ENCODE measurements at places on chromosomes 4 and X.

GRCh38 chr4:55617587-55618197 is 18.4 kb downstream of the NMU start:
- no peak for DNase-seq

- no peak for DNase-seq
Observed at GRCh38 chr4:184423003-184423686, 51.2 kb downstream of the IRF2 start.

GRCh38 chr4:137206781-137207180 is 325.5 kb downstream of the PCDH18 start:
- DNase-seq = no peak

DNA sequence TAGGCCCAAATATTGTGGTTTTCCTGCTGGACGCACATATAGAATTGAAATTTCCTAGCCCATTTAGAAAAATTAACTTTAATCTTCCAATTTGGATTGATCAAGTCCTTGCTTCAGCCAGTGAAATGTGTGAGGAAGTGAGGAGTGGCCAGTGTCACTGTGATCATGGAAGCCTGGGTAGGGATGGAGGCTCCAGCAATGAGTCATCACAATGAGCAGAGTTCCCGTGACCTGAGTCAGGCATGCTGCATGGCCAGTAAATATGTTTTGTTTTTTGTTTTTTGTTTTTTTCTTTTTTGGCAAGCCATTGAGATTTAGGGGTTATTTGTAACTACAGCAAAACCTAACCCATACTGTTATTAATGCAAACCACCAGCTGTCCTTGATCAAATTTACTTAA is 52.1 kb downstream of the IDS start:
- no peak for DNase-seq

DNA sequence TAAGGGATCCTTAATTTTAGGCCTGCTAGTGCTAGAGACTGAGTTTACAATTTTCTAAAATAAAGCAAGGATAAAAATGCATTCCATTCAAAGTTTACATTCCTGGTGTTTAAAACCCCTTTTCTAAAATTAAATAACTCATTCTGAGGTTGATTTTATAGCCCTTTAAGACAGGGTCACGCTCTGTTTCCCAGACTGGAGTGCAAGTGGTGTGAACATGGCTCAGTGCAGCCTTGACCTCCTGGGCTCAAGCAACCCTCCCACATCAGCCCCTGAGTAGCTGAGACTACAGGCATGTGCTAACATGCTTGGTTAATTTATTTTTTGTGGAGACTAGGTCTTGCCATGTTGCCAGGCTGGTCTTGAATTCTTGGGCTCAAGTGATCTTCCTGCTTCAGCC is 6.8 kb upstream of the CDKL2 start:
- no peak for DNase-seq

- DNase-seq = no peak
Observed at GRCh38 chr4:108681321-108681809, 31.0 kb downstream of the OSTC start.

- peak; percentile 58 for DNase-seq
Observed at GRCh38 chrX:129823115-129823514, 20.6 kb downstream of the ZDHHC9 start.

DNA sequence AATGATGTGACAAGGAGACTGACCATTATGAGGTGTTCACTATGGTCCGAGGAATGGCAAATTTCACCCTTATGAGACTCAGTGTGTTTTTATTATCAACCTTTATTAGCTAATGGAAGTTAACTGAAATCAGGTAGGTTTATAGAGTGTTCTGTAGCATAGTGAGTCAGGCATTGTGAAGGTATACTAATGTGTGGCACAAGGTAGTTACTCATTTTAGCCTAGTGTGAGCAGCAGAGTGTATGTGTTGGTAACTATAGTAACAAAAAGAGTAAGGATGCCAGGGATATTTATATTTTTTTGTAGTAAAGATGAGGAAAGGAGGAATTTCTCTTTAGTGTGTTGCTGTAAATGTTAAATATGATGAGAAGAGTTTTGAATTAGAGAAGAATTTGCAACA is 12.0 kb downstream of the PDLIM5 start:
- DNase-seq = no peak

DNA sequence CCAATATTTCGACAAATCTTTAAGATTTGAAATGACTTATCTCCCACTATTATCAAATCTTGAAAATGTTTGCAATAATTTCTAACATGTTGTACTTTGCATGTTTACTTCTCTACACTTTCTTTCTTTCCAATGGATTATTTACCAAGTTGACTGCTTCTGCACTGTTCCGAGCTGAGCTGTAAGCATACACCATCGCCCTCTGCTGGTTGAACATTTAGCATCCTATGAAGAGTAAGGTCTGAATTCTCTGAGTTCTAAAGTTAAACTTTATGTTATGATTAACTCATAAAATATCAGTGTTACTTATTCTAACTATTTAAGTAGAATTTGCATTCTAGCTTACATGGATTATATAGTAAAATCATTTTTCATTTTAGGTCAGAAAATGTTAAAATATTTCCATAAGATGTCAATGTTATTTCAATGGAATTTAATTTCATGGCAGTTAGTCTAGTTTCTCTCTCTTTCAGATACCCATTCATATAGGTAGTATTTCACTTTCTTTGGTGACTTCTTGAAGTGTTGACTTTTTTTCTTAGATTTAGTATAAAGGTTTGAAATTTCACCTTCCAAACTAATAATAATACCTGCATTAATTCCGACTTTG is 137.4 kb downstream of the DKK2 start:
- peak; percentile 23 for DNase-seq

GRCh38 chr4:188403272-188403671 is 264.0 kb downstream of the TRIML1 start:
- no peak for DNase-seq

- DNase-seq = no peak
Observed at GRCh38 chr4:14445882-14446281, 556.4 kb upstream of the CPEB2 start.

GRCh38 chr4:3366893-3367775 is 74.3 kb downstream of the RGS12 start:
- no peak for DNase-seq

DNA sequence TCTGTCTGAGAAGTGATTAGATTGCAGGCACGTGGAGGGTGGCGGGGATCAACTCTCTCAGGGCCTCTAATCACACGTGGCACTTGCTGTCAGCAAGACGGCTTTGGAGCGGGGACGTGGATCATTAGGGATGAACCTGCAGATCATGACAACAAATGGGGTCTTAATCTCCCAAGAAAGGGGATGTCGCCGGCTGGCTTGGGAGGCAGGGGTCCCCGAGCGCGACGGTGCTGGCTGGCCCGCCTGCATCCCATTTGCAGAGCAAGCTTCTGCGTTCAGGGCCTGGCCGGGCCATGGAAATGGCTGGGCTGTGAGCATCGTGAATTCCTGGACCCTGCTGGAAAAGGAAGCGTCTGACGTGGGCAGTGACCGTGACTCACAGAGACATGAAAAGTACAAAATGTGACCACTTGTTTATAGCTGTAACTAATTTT is 85.1 kb upstream of the SHOX start:
- no peak for DNase-seq

DNA sequence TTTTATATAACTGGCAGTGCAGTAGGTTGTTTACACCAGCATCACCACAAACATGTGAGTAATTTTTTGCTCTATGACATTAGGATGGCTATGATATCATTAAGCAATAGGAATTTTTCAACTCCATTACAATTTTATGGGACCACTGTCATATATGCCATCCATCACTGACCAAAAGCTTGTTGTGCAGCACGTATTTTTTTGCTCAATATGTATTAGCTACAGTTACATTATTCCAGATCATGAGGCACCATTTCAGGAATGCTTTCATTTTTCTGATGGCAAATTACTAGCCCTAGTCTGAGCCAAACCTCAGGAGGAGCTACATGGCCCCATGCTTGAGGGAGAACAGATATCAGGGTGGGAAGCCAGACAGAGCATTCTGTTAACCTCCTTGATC is 56.8 kb upstream of the DCLK2 start:
- no peak for DNase-seq

- DNase-seq = no peak
Observed at GRCh38 chr4:99655308-99656081, 2.1 kb downstream of the C4orf54 start.

DNA sequence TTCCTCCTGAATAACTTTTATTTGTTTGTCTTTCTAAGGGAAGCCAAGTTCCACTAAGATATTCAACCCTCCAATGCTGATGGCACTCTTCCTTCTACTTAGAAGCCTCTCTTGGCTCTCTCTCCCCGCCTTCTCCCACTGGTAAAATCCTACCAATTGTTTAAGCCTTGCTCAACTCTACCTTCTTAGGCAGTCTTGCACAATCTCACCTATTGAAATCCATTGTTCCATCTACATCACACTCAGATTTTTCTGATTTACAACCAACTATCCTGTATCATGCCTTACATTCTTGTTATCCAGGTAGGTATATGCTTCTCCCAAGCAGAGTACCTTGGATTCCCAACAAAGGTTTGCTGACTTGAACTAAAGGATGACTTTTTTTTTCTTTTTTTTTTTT is 69.1 kb downstream of the NR3C2 start:
- no peak for DNase-seq

GRCh38 chr4:66572949-66573348 is 902.7 kb upstream of the EPHA5 start:
- no peak for DNase-seq

DNA sequence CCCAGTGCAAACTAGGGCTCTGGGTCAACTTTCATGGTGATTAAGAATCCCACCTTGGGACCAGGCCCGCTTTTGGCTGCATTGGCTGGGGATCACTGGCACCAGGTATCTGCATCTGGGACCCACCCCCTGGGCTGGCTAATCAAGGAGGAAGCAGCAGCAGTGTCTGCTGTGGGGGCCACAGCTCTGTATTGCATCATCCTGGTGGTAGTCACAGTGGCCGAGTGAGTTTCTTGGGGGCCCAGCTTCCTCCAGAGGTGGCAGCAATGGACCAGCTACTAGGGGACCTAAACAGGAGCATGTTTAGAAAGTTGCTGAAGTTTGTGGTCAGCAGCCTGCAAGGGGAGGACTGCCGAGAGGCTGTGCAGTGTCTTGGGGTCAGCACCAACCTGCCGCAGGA is 15.7 kb downstream of the LNX1 start:
- DNase-seq = no peak

Data from CD14-positive monocyte (primary cell).